ENCODE measurements at places on chromosomes 2 and 18.

GRCh38 chr2:47237375-47238334 is 82.5 kb upstream of the STPG4 start:
- peak; percentile 15 for DNase-seq
- H3K27me3 ChIP-seq: peaks cover 2% of the 10 kb centered on the region
- no peak overlapping the region for H3K4me3 ChIP-seq
- no peak overlapping the region for H3K27ac ChIP-seq
- no peaks in the 10 kb centered on the region for H3K36me3 ChIP-seq

- no peaks in the 10 kb centered on the region for H3K4me1 ChIP-seq
- no peaks in the 10 kb centered on the region for H3K36me3 ChIP-seq
- peaks cover 4% of the 10 kb centered on the region for H3K27me3 ChIP-seq
- no peak for DNase-seq
Observed at GRCh38 chr2:235740821-235741220, 247.0 kb downstream of the AGAP1 start.

GRCh38 chr18:31219395-31219794 is 56.7 kb upstream of the DSC1 start:
- H3K27ac ChIP-seq: no peak overlapping the region
- H3K36me3 ChIP-seq: no peaks in the 10 kb centered on the region
- H3K27me3 ChIP-seq: no peaks in the 10 kb centered on the region

DNA sequence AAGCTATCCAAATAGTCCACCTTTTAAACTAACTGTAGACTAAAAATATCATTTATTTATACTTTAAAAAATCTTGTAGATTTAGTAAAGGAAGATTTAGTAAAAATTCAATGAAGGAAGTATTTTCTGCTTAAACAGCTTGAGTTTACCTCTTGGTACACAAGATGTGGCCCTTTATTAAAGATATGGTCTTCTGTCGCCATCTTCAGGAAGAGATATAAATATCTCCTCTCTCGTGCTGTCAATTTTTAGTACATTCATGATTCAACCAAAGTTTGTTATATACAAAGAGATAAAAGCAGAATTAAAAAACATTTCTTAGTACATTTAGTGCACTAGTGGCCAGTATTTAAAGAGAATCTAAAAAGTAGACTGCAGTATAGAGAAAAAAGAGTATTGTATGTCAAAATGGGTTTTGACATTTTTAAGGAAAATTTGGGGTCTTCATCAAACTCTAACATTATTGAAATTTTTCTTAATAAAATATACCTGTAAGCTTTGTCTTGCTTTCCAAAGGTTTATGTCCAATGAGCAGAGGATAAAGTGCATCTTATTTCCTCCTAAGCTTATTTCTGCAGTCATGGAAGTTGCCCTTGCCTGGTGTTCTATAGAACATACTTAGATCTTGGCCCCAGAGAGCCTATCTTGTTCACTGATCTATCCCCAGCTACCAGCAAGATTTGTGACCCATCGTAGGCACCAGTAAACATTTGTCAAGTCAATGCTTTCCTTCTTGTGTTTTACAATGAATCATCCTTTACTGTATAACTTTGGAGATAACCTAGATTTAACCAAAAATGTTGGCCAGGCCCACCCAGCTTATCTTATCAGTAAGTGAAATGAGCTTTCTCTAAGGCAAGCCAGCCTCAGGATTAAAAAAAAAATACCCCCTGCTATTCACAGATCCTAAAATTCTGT is 18.5 kb upstream of the EML6 start:
- no peaks in the 10 kb centered on the region for H3K36me3 ChIP-seq
- peaks cover 19% of the 10 kb centered on the region for H3K27me3 ChIP-seq
- DNase-seq: no peak
- no peak overlapping the region for H3K27ac ChIP-seq
- H3K4me3 ChIP-seq: no peak overlapping the region

DNA sequence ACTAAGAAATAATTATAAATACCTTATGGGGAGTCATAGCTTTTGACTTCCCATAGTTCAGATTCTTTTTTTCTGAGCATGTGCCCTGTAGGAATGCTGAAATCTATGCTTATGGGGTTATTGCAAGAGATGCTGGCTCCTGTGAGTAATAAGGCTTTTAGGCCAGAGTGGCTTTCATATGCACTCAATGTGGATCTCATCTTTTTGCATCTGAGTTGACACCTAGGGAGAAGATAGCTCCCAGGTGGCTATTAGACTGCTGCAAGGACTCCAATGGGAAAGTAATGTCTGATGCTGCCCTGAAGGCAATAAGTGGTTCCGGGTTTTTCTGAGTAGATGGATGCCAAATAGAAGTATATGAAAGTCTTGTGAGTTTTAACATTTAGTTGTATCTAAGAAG is 21.0 kb downstream of the DNAH6 start:
- H3K4me3 ChIP-seq: no peak overlapping the region
- no peaks in the 10 kb centered on the region for H3K36me3 ChIP-seq
- peaks cover 17% of the 10 kb centered on the region for H3K4me1 ChIP-seq
- no peak for DNase-seq
- H3K27ac ChIP-seq: no peak overlapping the region

DNA sequence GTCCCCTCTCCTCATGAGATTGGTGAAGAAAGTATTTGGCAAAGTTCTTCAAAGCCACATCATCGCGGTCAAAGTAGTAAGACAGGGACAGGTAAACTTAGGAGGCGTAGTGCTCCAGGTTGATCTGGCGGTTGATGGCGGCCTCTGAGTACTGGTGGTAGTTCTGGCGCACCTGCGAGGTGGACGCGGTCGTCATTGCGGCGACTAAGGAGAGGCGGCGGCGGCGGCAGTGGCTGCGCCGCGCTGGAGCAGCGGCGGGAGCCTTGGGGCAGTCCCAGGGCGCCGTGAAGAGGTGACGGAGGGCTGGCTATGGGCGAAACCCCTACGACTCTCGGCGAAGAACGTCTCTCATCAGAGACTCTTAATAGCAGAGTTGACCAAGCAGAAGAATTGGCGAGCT is 107.2 kb upstream of the UBE2E3 start:
- DNase-seq: no peak
- peaks cover 14% of the 10 kb centered on the region for H3K27me3 ChIP-seq
- no peak overlapping the region for H3K27ac ChIP-seq
- no peak overlapping the region for H3K4me3 ChIP-seq
- H3K4me1 ChIP-seq: no peaks in the 10 kb centered on the region

DNA sequence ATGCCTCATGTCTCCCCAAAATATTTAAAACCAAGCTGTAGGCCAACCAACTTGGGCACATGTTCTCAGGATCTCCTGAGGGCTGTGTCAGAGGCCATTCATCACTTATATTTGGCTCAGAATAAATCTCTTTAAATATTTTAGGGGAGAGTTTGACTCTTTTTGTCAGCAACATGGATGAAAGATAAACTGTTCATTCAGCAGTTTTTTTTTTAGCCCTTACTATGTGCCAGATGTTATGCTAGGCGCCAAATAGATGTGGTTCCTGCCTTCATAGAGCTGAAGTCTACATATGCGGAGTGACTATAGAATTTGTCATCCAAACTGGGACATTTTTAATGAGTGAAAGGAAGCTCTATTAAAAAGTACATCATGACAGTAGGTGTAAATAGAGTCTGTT is 42.5 kb upstream of the TWSG1 start:
- no peak overlapping the region for H3K27ac ChIP-seq
- H3K4me1 ChIP-seq: no peaks in the 10 kb centered on the region
- H3K27me3 ChIP-seq: no peaks in the 10 kb centered on the region
- no peak for DNase-seq

- peaks cover 13% of the 10 kb centered on the region for H3K36me3 ChIP-seq
- DNase-seq: no peak
- no peaks in the 10 kb centered on the region for H3K27me3 ChIP-seq
- H3K27ac ChIP-seq: no peak overlapping the region
Observed at GRCh38 chr18:79092874-79093273, 23.7 kb downstream of the ATP9B start.

DNA sequence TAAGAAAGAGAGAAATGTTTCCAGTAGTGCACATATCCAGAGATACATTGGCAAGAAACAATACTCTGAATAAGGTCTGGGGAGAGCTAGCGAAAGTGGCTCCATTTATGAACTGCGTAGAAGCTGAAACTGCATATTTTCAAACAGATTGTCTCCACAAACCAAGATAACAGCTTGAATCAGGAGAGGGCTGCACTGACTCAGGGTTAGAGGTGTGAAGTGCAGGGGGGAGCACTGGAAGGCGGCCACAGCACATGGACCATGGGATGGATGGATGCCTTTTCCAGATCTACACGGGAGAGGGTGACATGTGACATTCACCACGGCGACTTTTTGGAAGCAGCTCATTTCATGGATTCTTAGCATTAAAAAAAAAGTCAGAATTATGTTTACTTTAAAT is 729.4 kb downstream of the RNF144A start:
- no peak overlapping the region for H3K4me3 ChIP-seq
- DNase-seq: no peak
- peaks cover 15% of the 10 kb centered on the region for H3K4me1 ChIP-seq
- H3K27me3 ChIP-seq: no peaks in the 10 kb centered on the region

- H3K4me1 ChIP-seq: no peaks in the 10 kb centered on the region
- no peak overlapping the region for H3K27ac ChIP-seq
- DNase-seq: no peak
Observed at GRCh38 chr2:48600204-48600813, 17.3 kb upstream of the GTF2A1L start.

All from activated CD4-positive, alpha-beta memory T cell treated with anti-CD3 and anti-CD28 coated beads for 36 hours (primary cell).